ENCODE measurements at places on chromosomes 3 and 15.

DNA sequence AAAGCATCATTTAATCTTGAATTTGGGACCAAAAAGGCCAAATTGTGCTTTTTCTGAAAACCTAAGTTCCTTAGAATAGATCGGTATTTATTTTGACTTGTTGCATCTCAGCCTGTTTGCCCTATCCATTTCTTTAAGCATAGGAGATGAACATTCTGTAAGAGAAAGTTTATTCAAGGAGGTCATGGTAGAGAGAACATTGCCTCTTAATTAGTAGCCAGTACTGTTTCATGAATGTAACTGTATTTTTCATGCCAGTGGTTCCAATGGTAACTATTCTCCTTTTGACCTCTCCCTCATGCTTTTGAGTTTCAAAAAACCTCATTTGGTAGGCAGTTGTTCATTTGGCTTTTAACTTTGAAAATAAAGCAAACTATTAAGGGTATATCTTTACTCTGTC is 55.4 kb downstream of the ARMC8 start:
- no peak for DNase-seq

GRCh38 chr15:89690276-89691218 is at the start of the genes PEX11A and WDR93:
PEX11A (minus strand) TSS chr15:89690754; CDS start chr15:89690632, 122 bp downstream.
WDR93 (plus strand) TSS chr15:89690811; CDS start chr15:89701747, 10,936 bp downstream.
- peak; percentile 67 for DNase-seq

DNA sequence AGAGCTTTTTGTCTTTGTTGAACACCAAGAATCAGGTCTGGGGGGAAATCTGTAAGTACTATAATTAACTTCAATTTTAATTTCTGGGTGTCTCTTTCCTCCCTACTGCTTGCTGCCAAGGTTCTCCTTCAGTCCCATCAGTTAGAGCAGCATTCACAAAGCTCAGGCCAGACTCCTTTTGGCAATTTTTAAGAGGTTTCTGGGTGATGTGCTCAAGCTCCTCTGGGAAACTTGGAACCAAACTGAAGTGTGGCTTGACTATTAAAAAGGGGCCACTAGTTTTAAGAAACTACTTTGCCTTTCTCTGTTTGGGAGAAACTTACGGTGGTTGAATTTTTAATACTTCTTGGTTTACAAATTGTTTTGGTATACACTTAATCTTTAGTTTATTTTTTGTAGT is 227.7 kb upstream of the SOX2 start:
- DNase-seq: no peak

DNA sequence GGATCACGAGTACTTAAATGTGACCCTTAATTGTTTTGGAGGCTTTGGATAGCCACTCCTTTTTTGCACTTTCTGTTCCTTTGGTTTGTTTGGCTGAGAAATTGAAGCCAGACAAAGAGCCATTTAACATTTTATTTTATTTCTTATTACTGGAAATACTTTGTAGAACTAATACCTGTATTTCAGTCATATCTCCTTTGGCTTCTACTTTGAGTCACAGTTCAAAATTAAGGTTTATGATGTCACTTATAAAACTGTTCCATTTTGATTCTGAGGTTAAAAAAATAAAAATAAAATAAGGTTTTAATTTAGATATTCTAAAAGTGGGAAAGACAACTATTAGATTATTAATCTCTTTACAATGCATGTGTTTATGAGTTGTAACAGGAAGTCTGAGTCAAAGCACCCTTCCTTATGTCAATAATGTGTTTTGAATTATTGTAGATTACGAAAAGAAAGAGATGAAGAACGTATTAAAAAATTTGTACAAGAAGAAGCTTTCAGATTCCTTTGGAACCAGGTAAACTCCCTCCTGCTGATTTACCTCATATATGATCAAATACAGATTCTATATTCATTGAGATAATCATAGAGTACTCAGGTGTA is 16.9 kb upstream of the NXPE3 start:
- peak; percentile 11 for DNase-seq

DNA sequence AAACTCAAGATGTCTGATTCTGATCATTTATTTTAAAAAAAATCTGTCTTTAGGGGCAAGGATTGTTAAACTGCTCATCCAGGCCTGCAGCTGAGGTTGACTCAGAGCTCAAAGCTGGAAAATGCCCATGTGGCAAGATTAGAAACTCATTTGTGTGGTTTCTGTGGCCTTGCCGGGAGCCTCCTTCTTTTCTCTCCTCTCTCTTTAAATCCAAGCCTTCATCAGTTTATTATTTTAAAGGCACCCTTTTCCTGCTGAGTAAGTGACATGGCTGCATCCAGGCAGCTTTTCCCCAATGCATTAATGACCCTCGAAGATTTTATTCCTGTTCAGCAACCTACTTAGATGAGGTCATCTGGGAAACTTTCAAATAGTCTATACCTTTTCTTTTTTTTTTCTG is 221.3 kb upstream of the CDIN1 start:
- peak; percentile 77 for DNase-seq

GRCh38 chr3:12741209-12741608 is 17.9 kb downstream of the TMEM40 start:
- no peak for DNase-seq
